ENCODE measurements at places on chromosomes 2 and 18.

DNA sequence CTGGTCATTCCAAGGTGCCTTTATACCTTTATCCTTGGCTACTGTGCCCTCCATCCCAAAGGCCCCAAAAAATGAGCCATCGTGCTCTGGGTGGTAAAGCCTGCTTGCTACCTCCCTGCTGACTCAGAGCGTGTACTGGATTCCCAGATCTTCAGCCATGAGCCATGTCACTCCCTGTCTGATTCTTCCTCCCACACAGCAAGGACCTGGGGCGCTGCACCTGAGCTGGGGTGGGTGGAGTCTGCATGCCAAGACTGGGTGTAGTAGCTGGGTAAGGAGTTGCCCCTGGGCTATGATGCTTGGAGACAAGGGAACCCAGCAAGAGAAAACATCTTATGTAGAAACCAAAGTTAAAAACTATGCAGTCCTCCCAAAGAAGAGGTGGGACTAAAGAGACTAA, 37.2 kb upstream of the APCDD1 start:
- peaks cover 21% of the 10 kb centered on the region for H3K4me1 ChIP-seq
- peaks cover 5% of the 10 kb centered on the region for H3K36me3 ChIP-seq
- DNase-seq: no peak
- no peaks in the 10 kb centered on the region for H3K27me3 ChIP-seq

DNA sequence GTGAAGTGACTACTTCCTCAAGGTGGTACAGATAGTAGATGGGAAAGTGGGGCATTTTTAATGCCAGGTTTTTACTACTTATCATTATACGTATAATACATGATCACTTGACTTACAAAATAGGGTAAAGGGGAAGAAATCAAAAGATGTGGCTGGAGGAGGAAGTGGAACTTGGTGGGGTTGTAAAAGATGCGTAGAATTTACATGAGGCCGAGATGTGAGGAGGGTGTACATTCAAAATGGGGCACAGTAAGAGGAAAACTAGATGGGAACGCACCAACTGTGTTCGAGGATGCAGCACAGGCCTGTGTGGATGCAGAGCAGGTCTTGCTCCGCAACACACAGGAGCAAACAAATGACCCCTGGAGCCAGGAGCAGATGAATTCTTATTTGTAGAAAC, 403.3 kb downstream of the TXNL1 start:
- peaks cover 5% of the 10 kb centered on the region for H3K36me3 ChIP-seq
- peaks cover 18% of the 10 kb centered on the region for H3K4me1 ChIP-seq
- H3K4me3 ChIP-seq: no peak overlapping the region
- peak overlapping the region; percentile 1 for H3K27ac ChIP-seq
- no peak for DNase-seq
- H3K27me3 ChIP-seq: peaks cover 4% of the 10 kb centered on the region

- H3K36me3 ChIP-seq: peaks cover 51% of the 10 kb centered on the region
- peaks cover 28% of the 10 kb centered on the region for H3K4me1 ChIP-seq
- no peak overlapping the region for H3K4me3 ChIP-seq
- peaks cover 2% of the 10 kb centered on the region for H3K27me3 ChIP-seq
Observed at GRCh38 chr2:205764270-205764746, 82.0 kb downstream of the NRP2 start.

GRCh38 chr2:223260681-223261080, 208.7 kb downstream of the KCNE4 start:
- H3K36me3 ChIP-seq: no peaks in the 10 kb centered on the region
- no peak overlapping the region for H3K27ac ChIP-seq
- no peak overlapping the region for H3K4me3 ChIP-seq
- peaks cover 9% of the 10 kb centered on the region for H3K27me3 ChIP-seq
- DNase-seq: no peak
- H3K4me1 ChIP-seq: peaks cover 10% of the 10 kb centered on the region
